ENCODE measurements at places on chromosomes 2 and 18.

- DNase-seq, result no peak
Observed at GRCh38 chr2:142112757-142113221, 18.0 kb downstream of the LRP1B start.

DNA sequence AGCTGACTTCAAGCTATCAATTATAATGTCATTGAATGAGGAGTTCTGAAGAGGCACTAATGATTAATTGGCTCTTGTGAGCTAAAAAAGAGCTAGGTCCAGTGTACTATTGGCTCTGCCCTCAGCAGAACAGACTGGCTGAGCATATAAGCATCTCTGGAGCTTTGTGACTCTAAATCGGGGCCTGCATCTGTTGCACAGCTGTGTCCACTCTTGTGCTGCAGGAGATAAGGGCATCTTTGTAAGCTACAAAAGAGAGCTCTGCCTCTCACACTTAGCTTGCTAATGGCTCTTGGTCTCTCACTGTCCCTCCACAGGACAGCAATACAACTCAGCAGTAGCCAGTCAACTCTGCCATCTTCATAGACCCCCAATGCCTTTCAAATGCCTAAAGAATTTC, 61.5 kb upstream of the L3MBTL4 start:
- no peak for DNase-seq

DNA sequence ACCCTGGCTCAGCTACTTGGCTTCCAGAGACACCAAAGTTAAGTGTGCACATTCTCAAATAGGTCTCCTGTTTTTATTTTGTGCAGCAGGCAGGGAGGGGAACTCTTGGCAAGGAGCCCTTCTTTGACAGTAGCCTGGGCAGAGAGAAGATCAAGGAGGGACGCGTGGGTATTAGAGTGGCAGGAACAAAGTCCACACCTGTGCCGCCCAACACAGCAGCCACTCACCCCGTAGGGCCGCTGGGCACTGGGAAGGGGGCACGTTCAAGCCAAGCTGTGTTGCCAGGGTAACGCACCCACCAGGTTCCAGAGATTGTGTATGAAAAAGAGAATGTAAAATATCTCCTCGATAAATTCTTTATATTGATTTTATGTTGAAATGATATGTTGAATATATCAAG, 229.3 kb upstream of the AGAP1 start:
- no peak for DNase-seq

GRCh38 chr2:228599781-228600180, 418.3 kb upstream of the SPHKAP start:
- DNase-seq, result no peak

GRCh38 chr2:215010390-215010789, 128.0 kb downstream of the ABCA12 start:
- no peak for DNase-seq

DNA sequence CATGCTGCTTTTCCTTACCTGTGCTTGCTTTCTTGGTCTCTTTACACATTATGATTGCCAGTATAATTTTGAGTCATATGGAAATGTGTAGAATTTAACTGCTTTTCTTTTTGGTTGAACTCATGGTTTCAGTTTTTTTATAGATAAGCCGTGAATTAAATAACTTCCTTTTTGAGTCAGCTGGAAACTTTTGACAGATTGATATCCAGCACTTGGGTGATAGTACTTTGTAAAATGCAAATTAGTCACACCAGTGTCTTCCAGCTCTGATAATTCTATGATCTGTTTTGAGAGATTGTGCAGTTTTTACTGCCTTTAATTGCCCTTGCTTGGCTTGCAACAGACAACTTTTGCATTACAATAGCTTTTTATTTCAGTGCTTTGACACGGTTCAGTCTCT, 86.4 kb downstream of the NCOA1 start:
- no peak for DNase-seq

DNA sequence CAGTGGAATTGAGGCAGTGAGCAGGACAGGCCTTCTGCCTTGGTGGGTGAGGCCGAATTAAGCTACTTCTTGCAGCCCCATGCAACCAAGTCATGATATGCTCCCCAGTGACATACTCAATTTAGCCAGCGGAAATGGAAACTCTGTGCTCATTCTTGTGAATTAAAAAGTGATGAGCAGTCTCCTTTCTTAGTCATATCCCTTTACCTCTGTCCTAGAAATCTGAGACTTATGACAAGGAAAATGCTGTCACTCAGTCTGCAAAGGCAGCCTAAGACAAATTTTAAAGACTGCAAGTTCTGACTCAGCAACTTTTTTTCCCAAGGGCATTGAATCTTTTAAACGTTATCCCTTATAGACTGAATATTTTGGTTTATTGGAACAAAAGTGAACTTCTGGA, 218.2 kb downstream of the SH3BP4 start:
- no peak for DNase-seq

DNA sequence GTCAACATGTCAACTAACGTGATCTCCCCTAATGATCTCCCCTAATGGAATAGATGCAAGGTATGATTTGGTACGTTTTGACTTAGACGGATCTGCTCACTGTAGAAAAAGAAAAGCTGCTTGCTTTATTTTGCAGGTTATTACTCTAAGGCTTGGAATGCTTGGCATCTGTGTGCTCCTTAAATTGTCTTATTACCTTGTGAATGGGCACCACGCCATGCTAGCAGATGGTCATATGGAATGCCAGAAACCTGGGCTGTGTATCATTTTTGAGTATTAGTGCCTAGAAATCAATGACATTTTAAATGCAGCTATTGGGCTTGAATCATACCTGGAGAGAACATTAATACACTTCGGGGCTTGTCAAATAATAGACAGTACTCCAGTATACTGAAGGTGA, 16.5 kb upstream of the FIGN start:
- no peak for DNase-seq

DNA sequence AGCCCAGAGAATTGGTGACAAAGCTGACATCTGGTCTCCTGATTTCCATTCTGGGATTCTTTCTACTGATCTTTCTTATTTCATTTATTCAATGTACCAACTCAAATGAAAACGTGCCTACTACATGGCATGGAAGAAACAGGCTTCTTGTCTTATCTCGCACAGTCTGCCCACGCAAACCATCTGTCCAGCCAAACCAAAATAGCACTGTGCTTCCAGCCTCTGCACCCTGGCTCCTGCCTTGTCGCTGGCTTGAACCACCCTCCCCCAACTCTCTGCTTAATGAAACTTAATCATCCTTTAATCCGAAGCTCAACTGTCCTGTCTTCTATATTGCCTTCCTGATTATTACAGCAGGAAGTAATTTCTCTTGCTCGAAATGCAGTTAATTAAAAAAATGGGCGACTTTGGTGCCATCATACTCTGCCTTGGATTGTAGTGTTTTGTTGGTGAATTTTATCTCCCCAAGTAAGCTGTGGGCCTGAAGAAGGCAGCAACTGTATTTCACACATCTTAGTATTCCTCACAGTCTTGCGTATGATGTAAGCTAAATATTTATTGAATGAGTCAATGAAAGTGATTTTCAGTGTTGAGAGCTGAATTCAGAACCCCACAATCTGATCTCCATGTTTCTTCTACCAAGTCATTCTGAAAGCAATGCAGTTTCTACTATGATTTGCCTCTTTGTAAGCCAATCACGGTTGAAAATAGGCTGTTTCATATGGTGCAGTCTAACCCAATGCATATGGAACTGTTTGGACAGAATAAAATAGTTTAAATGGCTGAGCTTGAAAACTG, 190.8 kb downstream of the TMEM247 start:
- no peak for DNase-seq

DNA sequence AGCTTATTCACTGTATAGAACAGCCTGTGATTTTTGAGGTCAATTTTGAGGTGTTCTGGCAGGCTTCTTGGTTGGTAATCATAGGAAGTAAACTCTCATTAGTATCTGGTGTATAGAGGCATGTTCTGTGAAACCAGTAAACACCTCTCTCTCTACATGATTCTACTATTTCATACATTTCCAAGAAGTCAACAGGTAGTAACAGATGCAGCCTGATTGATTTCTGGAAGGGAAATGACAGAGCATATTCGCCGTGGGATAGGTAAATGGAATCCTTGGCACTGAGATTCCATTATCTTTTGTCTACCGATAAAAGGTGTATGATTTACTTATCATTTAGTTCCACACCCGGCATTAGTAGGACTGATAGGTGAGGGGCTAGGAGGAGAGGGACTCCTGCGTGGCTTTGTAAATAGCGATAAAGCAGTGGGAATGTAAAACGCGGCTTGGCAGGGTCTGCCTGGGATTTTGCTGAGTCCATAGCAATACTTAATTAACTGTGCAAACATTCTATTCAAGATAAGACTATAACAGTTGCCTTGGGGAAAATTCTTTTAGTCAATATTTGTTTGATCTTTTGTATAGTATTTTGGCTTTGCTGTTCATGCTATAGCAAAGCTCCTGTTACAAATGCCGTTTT, 32.3 kb downstream of the LYPD6B start:
- no peak for DNase-seq

- DNase-seq, result no peak
Observed at GRCh38 chr2:67318993-67319481, 78.1 kb upstream of the ETAA1 start.

DNA sequence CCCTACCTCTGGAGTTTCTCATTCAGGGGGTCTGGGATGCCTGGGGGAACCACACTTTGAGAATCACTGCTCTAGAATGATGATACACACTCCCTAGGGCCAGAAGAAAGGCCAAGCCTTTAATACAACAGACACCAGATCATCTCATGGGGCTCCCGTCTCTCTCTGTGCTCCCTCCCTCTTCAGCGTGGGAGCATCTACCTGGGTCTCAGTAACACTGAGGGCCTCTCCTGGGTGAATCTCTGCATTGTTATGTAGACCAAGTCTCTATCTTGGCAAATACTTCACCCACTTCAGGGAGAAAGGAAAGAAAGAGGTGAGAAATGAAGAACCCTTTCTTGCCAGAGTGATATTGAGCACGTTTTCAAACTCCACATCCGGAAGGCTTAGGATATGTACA, 146.8 kb upstream of the MSH6 start:
- peak; percentile 12 for DNase-seq

GRCh38 chr2:112682101-112682500, 36.4 kb downstream of the SLC20A1 start:
- no peak for DNase-seq

GRCh38 chr18:67621049-67621713, 104.7 kb upstream of the DSEL start:
- no peak for DNase-seq

GRCh38 chr2:38092196-38092902, 16.4 kb upstream of the CYP1B1 start:
- no peak for DNase-seq

DNA sequence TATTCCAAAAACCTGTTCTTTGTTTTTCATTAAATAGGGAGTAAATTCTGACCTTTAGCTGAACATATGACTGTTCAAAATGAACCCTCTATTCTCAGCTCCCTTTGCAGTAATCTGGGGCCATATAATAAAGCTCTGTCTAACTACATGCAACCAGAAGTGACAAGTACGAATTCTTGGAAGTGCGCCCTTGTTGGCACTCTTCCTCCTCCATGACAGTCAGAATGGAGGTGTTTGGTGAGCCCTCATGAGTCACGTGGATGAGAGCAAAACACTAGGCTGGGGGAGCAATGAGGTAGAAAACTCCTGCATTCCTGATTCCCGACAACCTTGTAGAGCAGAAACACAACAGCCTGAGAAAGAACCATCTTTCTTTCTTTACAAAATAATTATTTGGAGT, 552.9 kb downstream of the FBXO15 start:
- no peak for DNase-seq

GRCh38 chr2:6535572-6535971, 330.1 kb downstream of the CMPK2 start:
- no peak for DNase-seq

DNA sequence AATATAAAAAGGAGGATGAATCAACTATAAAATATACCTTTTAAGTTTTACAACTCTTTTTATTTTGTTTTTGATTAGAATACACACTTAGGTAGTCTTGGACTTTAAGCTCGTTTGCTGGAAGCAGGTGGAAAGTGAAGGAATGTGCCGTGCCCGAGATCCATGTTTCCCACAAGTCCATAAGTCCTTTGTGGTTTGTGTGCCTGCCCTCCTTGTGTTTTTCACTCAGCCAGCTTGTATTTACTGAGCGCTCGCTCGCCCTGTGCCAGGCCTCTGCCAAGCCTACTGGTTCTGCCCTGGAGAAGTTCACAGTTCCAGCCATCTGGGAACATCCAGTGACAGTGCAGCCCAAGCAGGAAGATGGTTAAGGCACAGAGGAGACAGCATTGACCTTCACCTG, 142.6 kb downstream of the MGAT5 start:
- DNase-seq, result no peak

GRCh38 chr2:84515788-84516187, 510 bp upstream of the DNAH6 start:
- DNase-seq, result no peak

GRCh38 chr18:35122586-35123224, 81.5 kb downstream of the MAPRE2 start:
- DNase-seq, result no peak

DNA sequence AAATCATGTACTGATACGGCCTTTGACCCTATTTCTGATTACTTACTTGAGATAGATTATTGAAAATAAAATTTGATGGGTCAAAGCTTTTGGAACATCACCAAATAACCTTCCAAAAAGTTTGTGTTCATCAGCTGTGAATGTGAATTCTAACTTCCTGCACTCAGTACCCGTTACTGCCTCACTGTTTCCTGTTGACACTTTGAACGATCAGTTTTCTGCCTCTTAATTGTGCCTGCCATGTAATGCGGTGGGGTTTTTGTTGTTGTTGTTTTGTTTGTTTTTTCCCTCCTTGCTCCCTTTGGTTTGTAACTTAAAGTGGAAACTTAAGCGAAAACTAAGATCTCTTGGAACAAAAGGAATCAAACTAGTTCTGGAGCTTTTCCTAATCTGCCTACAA, 18.9 kb downstream of the ATG16L1 start:
- DNase-seq, result no peak

DNA sequence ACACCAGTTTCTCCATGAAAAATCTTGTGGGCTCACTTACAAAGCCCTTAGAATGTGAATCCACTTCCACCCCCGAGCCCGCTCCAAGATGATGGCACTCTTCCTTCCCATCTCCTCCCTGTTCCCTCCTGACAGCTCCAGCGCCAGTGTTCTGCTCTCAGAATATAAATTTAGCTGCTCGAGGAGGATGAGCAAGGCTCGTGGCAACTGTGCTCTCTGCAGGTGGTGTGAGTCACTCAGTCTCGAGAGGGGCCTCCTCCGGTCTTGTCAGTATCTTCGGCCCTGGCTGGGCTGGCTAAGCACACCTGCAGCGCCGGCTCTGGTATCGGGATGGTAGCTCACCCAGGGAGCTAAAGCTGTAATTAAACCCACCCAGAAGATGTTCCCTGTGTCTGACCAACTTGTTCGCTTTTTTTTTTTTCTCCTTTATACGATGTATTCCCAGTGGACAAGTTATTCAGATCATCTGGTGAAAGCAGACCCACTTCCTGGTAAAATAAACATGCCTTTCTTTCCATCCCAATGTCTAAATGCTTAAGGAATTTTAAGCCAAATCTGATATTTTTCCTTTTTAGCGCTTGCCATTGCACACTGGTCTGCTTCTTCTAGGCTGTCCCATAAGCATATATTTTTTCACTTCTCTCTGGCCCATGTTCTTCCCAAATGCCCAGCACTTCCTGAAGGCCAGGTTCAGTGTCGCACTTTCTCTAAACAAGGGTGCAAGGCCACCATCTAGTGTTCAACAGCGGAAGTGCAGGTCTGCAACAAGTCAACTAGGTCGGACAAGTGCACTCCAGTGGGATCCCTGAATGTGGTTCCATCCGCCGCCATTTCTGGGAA, 31.4 kb upstream of the YPEL5 start:
- DNase-seq, result no peak

All from left forelimb (tissue), 1 donor.